ENCODE measurements at places on chromosomes 11 and 22.

DNA sequence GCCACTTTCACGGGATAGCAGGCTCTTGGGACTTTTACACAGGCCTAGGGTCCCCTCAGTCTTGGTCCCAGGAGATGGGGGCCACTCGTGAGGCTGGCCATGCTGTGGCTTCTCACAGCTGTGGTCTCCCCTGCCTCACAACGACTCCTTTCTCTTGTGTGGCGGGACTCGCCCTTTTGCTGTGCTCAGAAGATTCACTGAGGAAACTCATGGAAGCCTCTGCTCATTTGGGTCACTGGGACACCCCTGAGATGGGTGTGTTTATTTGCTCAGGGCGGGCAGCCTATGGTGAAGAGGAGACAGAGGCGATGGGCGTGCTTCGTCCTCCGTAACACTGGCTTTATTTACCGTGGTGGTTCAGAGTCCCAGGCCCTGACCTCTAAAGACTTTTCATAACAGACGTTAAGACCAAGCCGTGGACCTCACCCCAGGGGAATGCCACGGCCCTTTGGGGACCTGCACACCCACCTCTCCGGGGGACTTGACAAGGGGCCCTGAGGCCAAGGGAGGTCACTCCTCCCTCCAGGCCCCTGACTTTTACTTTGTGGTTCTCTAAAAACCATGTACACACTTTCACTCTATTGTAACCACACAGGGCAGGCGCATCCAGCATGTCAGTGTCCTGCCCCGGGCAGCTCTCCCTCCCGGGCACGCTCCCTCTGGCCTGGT lies 15.5 kb downstream of the TEF start:
- DNase-seq = no peak

DNA sequence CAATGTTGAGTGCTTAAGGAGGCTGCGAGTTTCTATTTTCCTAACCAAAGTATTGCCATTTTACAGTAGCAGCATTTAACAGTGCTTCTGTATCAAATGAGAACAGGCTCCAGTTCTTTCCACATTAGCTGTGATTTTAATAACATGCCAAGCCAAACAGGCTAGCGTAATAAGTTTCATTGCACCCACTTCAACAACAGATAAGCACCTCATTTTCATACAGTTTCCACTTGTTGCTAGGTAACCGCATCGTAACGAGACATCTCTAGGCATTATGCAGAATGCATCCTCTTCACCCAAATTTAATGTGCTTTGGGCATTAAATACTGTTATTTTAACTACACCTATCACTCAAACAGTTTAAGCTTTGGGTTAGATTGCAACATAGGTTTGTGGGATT lies 79.0 kb downstream of the CADM1 start:
- no peak for DNase-seq

GRCh38 chr11:128868841-128869671 lies 2.0 kb upstream of the KCNJ1 start:
- no peak for DNase-seq

DNA sequence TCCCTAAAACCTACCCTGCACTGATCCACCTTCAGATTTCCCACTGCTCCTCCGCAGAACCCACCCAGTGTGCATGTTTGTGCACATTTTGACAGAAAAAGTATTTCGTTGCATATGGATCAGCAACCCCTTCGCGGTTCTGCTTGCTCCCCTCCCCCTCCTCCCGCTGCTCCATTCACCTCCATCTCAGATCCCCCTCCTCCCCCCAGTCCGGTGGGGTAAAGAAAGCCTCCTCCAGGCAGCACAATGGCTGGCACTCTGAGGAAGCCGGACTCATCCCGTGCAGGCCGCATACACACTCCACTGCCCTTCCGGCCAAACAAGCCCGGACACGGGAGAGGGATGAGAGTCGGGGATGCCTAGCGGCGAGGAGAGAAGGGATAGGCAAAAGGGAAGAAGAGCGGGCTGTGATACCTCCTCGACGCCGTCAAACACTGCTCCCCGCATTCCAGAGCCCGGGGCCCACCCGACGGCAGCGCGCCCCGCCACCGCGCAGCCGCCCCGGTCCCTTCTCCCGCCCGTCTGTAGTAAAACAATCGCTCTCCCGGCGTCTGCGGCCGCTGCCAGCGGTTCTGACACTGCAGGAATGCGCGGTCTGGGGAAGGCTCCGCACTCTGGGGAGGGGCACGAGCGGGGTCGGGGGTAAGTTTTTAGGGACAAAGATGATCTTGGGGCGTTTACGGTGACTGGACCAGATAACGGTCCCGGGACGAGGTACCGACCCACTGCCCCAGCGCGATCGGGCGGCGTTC lies 915 bp downstream of the FEZ1 start:
- DNase-seq = no peak
